ENCODE measurements at places on chromosomes 3 and 15.

DNA sequence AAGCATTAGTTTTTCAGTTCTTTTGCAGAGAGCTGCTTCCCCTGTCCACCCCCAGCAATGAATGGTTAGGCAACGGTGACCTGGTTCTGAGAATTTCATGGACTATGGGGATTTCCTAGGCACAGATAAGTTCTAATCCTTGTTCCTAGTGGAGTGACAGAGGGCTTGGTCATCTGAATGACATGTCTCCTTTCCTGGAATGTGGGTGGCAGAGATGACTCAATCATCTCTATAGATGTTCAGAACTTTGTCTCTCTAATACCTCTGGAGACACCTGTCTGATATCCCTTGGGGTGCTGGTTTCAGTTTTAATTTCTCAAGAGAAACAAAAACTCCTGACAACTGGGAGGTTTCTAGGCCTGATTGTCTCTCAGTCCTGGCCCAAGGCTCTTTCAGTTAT lies 10.4 kb downstream of the PLA2G4E start:
- no peak for DNase-seq

DNA sequence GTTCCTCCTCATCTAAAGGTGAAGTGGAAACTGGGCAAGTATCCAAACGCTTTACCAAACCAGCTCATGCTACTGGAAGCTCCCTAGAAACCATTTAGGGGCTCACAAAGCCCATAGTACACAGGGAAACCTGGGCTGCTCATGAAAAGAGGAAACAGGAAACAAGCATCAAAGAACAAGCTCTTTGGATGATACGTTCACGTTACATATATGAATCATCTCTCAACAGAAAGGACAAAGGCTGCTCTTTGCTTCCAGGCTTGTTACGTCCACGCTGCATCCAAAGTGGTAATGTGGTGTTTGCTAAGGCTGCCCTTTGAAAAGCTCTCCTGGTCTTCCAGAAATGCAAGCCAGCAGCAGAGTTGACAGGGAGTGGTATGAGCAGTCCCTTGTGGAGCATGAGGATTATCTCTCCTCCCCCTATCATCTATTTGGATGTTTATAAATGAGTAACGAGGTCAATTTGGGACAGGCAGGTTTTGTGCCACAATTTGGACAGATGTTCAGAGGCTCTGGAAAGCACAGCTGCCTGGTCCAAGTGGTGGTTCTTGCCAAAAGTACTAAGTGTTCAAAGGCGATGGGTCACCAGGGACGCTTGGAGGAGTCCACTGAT lies 98.0 kb upstream of the RORA start:
- no peak for DNase-seq

DNA sequence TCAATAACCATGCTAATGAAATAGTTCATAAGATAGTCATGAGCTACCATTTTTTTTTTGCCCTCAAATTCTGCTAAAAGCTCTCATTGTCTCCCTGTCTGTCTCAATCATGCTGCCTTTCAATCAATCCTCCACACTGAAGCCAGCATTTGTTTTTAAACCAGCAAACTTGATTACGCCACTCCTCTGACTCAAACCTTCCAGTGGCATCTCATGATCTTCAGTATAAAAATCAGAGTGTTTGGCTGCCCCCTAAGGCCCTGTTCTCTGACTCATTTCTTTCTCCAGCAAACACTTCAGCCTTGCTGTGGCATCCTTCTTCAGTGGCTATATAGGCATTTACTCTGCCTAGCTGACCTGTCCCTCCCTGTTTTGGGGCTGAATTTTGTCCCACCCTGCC lies 36.0 kb upstream of the EOMES start:
- DNase-seq, result no peak

DNA sequence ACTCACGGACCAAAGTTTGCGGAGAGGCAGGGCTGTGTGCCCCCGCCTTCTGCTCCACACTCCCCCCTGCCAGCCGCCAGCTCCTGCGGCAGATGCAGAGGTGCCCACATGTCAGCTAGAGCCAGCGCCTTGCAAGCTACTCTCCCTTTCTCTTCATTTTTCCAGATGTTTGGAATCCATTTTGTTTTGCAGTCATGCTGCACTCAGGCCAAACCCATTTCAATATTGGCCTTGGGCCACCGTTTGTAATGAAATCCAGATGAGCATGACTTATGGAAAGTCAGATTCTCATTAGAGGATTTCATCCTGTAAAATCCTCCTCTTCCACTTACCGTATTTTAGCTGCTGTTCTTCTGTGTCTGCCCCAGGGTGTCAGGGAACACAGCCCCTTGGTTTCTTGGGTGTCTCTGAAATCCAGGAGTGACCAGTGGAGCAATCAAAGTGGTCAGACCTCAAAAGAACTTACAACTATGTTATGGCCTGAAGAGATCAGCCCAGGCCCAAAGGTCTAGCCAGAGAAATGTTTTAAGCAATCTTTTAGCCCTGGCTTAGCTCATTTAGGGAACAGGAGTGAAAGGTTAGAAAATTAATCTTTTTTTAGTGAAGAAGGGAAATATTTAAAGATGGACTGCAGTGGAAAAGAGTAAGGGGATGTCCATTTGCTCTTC lies 65.8 kb downstream of the AAGAB start:
- no peak for DNase-seq

DNA sequence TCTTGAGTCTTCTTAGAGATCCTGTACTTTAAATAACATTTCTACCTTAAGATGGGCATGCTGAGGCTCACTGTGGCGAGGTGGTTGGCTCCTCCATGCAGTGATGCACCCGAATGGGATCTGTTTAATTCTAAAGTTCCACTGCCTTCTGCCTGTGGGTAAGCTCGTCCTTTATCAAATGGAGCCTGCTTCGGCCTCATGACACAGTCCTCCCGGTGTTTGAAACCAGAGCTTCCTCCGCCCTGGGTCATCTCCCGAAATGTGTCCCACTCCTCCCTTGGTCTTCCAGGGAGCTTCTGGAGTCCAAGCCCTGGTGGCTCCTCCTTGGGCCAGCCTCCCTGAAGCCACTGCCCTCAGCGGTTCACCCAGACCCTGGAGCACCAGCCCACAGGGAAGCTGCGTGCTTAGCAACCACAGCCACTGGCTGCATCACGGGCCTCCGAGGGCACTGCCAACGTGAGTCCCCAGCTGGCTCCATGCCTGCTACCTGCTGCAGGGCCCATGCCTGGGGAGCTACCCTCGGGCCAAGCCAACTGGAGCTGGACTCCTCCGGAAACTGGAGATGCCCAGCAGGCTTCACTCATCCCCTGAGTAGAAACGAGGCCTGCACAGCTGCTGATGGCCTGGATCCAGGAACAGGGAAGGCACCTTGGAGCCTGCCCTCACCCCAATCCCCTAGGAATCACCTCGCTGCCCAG lies 3.3 kb downstream of the RHCG start:
- no peak for DNase-seq

GRCh38 chr15:62125773-62126172 lies 39.3 kb downstream of the C2CD4B start:
- DNase-seq, result no peak

DNA sequence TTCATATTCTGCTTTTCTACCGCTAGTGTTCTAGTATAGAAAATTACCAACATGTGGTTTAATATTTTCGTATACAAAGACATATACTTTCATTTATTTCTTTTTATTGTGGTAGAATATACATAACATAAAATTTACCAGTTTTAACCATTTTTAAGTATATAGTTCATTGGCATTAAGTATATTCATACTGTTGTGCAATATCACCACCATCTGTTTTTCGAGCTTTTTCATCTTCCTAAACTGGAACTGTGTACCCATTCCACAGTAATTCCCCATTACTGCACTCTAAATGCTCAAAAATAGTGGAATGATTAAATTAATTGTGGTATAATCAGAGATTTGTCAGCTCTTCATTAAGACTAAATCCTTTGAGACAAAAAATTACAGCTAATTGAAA lies 62.9 kb downstream of the ECT2 start:
- no peak for DNase-seq

GRCh38 chr3:51739110-51739509 lies 32.2 kb downstream of the GRM2 start:
- no peak for DNase-seq

Data from stimulated activated CD4-positive, alpha-beta T cell treated with anti-CD3 and anti-CD28 coated beads, TNF-alpha, amount 100 ng/mL, for 1 hour (primary cell).